ENCODE measurements at places on chromosomes 5 and 9.

DNA sequence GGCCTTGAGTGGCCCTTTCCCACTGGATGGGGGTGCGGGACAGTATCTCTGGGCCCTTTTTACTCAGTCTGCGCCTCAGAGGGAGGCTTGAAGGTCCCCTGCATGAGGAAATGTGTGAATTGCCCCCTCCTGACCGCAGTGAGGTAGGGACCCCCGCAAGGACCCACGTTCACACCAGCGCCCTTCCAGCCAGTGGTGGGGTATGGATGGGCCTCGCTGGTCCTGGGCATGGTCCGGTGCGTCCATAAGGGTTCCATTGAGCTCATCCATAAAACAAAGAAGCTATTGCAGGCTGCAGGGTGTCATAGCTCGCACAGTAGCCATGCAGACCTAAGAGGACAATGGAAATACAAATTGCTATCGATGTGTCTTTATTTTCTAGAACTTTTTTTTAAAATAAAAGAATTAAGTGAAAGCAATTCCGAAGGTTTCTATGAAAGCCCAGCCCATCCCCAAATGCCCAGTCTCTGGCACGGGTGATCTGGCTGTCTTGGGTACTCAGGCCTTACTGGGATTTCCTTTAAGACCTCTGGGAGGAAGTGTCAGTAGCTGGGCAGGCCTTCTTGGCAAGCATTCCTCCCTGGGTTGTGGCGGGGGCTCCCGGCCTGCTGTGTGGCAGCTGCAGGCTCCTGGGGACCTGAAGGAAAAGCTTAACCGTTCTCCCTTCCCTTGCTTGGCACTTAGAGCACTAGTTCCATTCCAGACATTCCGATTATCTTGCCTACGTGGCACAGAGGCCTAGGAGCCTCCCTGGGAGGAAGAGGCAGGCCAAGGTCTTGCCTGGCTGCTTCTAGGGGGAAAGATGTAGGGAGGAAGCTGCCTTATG is 1.5 kb upstream of the SEMA5A start:
- DNase-seq, result no peak

GRCh38 chr5:9715891-9716335 is 85.8 kb upstream of the TAS2R1 start:
- DNase-seq, result no peak

GRCh38 chr9:97502222-97502983 is 937 bp downstream of the TMOD1 start:
- peak; percentile 45 for DNase-seq

DNA sequence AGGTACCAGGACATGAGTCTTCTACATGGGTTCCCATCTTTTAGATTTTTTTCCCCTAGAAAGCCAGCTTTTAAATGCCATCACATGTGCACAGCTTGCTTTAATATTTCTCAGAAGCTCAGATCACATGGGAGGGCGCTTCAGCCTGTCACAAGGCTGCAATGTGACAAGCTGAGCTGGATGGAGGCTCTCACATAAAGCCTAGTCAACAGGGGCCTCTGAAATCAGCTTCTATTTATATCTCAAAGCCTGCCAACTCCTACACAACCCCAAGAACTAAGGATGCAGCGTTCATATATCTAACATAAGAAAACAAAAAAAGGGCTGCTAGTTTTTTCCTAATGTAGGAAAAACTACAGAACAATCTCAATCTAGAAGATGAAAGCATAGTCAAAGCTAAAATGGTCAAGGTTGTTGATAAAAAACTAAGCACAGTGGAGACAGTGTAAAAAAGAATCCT is 2.3 kb downstream of the ZFAND5 start:
- peak; percentile 25 for DNase-seq

GRCh38 chr9:69307446-69308205 is 17.4 kb upstream of the ENTREP1 start:
- no peak for DNase-seq

- no peak for DNase-seq
These were observed 91.4 kb upstream of the RAI14 start for GRCh38 chr5:34564710-34565235.

DNA sequence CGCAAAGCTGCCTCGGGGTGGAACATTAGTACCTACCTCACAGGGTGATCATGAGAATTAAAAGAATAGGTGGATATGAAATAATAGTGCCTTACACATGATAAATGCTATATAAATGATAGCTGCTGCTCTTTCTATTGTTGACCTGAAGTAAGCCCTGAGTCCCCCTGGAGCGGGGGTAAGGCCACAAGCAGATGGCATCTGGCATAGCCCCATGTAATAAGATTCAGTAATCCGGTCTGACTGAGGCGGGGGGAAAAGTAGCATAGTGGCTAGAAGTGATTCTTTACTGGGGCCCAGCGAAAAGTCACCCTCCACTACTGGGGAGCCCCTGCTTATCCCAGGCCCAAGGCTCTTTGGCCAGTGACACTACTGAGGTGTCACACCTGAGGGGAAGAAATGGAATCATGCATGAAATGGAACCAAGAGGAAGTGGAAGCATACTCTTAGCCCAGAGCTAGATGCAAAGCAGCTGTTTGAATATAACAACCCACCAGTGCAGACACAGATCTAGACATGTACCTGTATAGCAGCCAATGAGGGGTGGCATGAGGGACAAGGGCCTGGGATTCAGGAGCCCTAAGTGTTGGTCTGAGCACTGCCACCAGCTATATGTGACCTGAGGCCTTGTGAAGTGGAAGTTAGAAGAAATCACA is 16.1 kb upstream of the FGFR4 start:
- DNase-seq, result no peak
